ENCODE measurements at places on chromosomes 16 and 17.

GRCh38 chr16:72764015-72764654, 283.8 kb downstream of the ZFHX3 start:
- no peak for DNase-seq

DNA sequence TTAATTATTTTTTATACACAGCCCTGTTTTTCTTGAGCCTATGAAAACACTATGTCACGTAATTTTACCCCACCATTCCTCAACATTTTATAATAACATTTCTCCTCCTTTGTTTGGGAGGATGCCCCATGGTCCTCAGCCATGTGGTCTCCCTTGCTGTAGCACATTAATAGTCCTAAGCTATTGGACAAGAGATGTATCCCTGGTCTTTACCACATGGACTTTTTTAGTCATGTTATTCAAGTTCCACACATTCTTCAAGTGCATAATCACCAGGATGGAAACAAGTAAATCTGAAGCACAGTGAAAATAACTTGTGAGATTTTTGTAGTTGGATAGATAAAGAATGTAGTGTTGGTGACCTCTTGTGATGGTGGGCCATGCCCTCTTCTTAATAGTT, 2.0 kb upstream of the KRTAP2-3 start:
- DNase-seq: no peak

- DNase-seq: no peak
Measured at GRCh38 chr16:82300374-82300951, 130.4 kb upstream of the MPHOSPH6 start.

DNA sequence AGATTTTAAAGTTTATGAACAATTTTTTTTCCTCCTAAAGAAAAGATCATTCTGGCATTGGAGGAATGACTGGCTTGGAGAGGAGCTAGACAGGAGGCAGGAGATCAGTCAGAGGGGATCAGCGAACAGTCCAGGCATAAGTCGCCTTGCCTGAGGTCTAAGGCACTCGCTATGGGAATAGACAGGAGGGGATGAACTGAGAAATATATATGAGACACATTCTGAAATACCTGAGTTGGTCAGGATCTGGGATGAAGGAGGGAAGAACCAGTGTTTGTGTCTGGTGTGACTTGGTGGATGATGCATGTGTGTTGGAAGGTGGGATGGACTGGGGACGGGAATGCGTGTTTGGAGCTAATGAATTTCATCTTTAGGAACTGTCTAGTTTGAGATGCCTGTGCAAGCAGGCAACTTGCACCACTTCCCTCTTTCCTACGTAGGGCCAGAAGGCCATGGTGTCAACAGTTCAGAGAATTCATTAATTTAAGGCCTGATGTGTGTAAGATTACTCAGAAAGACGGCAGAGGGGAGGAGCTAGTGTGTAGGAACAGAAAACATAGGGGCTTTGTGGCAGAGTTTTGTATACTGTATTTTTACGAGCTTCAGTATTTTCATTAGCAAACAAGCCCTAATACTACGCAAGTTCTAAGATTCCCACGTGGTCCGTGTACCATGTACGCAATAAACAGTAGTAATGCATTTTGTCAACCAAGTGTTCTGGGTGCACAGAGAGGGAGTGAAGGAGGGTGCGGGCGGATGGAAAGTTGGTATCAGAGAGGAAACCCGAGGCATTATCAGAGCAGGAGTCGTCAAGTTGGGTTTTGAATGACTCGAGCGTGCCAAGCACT, 825 bp downstream of the HEATR6 start:
- no peak for DNase-seq

DNA sequence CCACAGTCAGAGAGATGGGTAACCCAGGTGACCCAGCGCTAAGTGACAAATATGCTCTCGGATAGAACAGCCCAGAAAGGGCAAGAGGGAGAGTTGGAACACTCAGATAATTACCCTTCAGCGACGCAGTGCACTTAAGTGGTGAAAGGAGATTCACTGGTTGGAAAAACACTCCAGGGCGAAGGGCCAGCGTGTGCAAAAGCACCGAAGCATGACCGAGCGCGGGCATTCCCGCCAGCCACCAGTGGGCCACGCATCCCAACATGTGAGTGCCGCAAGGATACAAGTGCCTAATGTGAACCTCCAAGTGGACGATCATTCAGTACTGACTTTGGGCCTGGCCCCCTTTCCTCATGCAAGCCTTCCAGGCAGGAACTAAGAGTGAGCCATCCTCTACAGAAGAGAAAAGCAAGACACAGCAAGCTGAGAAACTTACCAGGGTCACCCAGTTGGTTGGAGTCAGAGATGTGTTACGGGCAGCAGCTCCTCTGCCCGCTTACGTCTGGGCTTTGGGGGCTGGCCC, 258.4 kb downstream of the C16orf95 start:
- no peak for DNase-seq

DNA sequence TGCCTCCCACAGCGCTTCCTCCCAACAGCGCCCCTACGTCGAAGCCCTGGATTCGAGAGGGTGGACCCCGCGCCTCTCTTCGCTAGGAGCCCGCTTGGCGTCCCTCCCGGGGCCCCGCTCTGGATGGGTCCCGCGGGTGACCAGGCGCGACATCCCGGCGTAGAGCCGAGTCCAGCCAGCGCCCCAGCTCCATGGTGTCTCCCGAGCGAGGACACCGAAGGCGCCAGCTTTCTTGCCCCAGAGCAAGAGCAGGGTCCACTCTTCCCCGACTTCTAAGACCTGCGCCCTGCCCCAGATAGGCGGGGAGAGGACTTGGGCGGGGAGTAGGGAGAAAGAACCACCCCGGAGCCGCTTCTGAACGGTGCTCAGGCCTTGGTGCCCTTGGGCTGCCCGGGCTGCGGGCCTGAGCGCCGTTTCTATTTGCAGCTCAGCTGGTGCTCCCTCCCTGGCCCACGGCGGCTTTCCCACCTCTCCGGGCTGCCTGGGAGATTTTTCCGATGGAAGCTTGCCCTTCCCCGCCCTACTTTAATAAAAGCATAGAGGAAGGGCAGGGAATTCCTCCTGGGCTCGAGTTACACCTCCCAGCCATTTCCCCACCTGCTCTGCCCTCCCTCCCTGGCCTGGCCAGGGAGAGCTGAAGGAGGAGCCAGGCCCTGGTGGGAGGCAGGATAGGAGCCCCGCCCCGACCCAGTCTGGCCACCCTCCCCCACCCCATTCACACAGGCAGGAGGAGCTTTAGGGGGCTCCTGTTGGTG, 1.8 kb downstream of the MMP15 start:
- no peak for DNase-seq

DNA sequence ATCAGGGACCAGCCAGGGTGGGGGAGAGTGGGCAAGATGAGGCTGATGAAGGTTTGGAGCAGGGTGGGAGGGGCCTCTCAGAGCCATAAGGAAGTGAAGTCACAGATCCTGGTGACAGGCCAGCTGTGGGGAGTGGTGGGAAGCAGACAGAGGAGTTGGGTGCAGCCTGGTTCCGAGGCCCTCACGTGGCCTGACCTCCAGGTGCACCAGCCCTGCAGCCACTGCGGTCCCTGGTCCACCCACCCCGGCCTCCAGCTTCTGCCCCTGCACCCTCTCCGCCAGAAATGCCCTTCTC, 3.9 kb upstream of the ZFPM1 start:
- no peak for DNase-seq

- no peak for DNase-seq
Measured at GRCh38 chr16:15897121-15897780, 8.8 kb upstream of the CEP20 start.

- peak; percentile 18 for DNase-seq
Measured at GRCh38 chr17:45225964-45226530, 4.4 kb downstream of the FMNL1 start.

DNA sequence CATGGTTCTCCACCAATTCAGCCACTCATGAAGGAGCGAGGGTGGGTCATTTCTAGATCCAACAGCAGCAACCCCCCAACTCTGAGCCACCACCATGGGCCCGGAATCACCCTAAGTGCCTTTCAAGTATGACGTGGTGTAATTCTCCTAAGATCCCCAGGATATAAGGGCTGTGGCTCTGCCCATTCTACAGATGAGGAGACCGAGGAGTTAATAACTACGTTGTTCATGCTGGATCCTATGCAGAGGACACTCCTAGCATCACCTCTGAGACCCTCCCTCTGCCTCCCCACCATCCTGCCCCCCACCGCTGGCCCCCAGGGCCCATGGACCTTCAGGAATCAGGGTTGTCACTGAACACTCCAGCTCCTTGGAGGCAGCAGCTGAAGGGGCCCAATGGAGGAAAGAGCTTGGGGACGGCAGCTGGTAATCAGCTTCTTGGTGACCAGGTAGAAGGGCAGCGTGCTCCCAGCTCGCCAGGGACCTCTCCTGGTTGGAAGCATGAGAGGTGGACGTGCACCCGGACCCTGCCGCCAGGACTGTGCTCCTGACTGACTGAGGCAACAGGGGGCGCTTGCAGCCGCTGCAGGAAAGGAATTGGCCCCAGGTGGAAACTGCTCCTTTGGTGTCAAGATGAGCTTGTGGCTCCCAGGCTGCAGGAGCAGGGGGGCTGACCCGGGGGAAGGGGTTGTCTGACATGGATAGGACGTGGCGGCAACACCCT, 28.2 kb upstream of the CACNG1 start:
- no peak for DNase-seq

DNA sequence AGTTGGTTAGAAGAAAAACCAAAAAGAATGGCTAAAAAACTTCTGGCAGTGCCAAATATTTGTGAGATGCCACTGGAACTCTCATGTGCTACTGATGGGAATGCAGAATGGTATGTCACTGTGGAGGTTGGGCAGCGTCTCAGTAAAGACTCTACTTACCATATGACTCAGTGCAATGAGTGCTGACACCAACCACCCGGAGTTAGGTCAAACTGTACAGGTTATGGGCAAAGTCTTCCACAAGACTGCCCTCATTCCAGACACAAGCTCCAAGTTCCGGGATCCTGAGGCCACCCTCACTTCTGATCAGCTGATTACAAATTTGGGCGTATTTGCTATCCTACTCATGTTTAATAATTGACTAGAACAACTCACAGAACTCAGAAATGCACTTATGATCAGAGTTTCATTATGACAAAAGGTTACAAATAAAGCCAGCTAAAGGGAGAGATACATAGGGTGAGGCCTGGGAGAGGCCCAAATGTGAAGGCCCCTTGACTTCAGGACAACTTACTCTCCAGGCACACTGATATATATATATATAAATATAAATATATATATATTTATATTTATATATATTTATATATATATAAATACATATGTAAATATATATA, 114.9 kb downstream of the TRIM37 start:
- DNase-seq: no peak

DNA sequence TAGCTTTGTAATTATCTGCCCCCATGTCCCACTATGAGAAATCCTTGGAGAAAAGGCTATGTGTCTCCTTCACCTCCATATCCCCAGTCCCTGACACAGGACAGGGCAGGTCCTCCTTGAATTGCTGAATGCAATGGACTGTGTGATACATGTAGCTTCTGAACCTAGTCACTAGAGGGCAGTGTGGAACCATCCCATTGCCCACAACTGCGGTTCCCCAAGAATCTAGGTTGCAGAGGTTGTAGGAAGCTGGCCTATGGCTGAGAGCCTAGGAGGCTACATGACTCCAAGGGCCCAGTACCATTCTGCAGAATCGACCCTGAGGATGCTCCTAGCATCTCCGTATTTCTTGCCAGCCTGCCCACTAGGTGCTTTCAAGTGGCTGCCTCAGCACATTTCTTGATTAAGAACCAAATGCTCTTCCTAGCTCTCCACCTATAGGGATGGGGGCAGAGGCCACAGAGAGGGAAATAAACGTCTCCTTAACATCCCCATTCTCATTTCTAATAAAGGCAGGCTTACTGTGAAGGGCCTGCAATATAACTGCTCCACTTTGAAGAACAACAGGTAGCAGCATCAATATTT, 394.0 kb downstream of the CA10 start:
- peak; percentile 58 for DNase-seq

GRCh38 chr17:4386406-4386805, 19.9 kb upstream of the UBE2G1 start:
- DNase-seq: no peak

- no peak for DNase-seq
Measured at GRCh38 chr17:75979705-75980187, 706 bp downstream of the TEN1 start.

GRCh38 chr17:72192800-72193192, 72.0 kb downstream of the SOX9 start:
- DNase-seq: no peak

DNA sequence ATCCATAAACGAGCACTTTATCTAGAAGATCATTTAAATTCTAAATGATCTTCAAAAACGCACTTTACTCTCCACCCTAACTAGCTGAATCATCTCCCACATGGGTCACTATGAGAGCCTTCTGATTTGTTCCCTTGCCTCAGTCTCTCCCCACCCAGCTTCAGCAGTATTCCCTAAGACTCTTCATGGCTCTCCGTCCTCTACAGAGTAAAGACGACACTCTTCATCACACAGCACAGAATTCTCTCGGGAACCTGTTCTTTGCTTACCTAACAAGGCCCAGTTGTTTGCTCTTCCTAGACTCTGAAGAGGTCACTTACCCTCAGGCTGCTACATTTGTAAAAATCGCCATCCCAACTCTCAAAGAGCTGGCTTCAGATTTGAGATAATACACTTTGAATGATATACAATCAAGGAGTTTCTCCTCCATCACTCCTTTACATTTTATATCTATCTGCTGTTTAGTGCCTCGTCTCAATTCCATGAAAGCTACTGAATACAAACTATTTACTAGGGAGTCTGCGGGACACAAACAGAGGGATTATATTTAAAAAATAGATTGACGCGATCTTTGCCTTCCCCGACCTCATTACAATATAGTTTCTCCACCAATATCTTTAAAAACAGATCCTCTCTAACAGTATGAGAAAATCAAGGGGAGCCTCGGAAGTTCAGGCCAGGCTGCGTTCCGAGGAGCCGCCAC, 511 bp upstream of the LIG3 start:
- DNase-seq: no peak

DNA sequence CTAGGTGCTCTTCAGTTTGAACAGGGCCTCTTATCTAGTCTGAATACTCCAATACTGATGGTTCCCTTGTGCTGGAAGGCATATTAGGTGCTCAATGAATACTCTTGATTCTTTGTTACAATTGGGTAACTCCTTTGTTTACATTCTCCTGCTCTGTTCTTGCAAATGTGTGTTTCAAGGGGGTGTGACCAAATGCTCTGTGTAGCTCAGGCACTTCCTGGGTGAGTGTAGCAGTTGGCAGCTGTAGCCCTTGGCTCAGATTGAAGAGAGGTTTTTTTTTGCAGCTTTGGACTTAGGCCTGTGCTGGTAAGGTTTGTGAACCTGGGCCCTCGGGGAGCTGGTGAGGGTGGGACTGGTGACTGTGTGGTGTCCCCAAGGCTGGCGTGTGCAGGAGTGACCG, 20.2 kb downstream of the TBCD start:
- DNase-seq: no peak

GRCh38 chr16:59289151-59289550, 555.0 kb upstream of the GOT2 start:
- no peak for DNase-seq

DNA sequence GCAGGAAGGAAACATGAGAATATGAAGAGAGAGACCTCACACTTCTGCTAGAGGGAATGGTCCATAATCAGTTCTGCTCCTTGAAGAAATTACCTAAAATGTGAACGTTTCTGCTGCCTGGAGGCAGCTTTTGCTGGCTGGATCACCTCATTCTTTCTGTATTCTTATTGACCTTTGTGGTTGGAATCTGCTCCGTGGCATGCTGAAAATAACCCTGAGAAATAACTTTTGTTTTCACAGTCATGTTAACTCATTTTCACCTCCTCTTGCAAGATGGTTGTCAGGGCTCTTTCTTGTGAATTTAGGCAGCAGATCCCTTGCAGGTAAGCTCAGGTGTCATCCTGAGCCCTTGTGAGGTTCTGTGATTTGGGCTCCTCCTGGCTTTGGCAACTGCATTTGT, 70.2 kb downstream of the IRF8 start:
- DNase-seq: no peak

- DNase-seq: no peak
Measured at GRCh38 chr16:25553711-25554436, 137.9 kb upstream of the HS3ST4 start.

GRCh38 chr17:77880711-77881450, 77.6 kb upstream of the TNRC6C start:
- DNase-seq: no peak
